ENCODE measurements at places on chromosomes 16 and 17.

GRCh38 chr16:51045186-51045585, 105.9 kb downstream of the SALL1 start:
- DNase-seq = peak; percentile 12

DNA sequence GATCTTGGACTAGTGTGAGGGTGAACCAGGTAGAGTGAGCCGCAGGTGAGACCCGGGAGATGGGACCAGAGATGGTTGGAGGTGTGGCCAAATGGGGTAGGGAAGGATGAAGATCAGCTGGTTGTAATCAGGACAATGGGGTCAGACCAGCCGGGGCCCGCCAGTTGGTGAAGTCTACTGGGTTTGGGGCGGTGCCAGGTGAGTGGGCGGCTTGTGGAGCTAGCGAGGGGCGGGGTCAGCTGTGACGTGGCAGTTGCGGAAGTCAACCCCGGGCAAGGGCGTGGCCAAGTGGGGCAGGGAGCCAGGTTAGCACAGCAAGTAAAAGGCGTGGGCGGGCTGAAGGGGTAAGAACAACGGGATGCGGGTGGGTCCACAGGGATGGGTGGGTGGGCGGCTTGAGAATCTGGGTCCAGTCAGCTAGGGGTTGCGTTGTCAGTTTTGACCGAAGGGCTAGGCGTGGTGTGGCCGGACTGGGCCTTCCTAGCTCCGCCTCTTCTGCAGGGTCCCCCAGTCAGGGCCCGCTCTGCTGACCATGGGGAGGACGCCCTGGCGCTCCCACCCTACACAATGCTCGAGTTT, 25.5 kb upstream of the ALKBH5 start:
- DNase-seq = peak; percentile 92

DNA sequence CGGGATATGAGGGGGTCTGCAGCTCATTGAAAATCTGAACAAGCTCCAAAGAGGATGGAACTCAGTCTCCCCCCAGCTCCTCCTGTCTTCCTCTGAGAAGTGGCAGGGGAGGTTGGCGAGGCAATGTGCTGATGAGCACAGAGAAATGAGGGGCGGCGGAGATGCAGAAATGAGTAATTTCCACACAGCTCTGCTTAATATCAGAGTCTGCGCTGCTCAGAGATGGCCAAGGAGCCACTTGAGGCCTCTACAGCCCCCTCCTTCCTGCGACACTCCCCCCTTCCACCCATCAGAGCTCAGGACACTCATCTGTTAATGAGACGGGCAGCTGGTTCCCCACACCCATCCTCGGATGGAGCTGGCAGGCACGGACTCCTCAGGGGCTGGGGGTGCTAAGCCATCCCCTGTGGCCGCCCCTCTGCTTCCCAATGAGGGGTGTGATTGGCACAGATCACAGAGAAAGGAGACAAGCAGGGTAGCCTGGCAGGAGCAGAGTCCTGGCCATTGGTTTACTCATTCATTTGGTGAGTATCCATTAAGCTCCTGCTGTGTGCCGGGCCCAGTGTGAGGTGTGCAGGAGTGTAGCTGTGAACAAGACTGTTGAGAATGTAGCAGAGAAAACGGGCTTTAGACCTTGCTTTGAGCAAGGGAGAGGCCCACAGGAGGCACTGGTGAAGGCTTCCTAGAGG, 12.7 kb upstream of the CRHR1 start:
- no peak for DNase-seq

DNA sequence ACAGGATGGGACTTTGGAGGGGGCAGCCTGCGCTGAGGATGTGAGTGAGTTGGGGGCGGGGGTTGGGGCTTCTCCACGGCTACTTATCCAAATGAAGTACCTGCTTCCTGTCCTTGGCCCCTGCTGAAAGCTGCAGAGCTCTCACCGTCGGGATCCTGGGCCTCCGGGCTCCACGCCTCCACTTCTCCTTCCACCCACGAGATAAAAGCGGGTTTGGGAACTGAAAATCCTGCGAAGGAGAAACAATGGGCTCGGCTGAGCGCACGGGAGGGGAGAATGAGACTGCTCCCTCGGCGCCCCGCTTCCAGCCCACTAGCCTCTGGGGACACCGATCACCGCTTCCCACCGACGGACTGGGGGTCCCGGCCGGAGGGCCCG, 486 bp downstream of the ZNF785 start:
- no peak for DNase-seq

GRCh38 chr16:66199189-66199588, 167.3 kb upstream of the CDH5 start:
- DNase-seq = no peak

GRCh38 chr16:66562409-66562808, 3.8 kb upstream of the CMTM1 start:
- DNase-seq = no peak

DNA sequence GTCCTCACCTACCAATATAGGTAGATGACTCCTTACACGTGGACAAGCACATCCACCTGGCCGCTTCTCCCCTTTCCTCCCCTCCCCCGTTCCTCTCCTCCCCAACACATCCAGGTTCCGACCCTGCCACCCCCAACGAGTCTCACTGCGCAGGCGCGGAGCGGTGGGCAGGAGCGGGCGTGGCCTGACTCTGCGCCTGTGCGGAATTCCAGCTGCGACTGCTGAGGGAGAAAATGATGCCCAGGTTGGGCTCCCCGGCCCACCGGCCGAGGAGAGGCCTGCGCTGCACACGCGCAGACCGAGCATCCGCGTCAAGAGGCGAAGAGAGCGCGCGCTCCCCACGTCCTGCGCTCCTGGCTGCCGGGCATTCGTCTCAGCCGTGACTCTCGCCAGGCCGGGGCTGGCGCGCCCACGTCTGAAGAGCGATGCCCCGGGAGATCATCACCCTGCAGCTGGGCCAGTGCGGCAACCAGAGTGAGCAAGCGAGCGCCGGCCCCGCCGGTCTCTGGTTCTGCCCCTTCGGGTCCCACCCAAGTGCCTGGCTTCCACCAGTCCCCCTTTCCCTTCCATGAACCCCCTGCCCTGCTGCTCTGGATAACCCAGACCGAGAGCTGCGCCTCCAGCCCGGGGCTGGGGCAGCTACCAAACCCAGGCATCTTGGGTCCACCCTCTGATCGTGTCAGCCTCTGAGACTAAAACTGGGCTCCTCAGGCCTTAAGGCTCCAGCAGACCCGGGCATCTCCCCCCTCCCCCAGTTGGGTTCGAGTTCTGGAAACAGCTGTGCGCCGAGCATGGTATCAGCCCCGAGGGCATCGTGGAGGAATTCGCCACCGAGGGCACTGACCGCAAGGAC, at the start of gene TUBG2:
Gene TUBG2 (plus strand): TSS at position 206 of the 853 bp plus-strand sequence. CDS start 220 bp downstream, at position 426.
- DNase-seq = peak; percentile 88

DNA sequence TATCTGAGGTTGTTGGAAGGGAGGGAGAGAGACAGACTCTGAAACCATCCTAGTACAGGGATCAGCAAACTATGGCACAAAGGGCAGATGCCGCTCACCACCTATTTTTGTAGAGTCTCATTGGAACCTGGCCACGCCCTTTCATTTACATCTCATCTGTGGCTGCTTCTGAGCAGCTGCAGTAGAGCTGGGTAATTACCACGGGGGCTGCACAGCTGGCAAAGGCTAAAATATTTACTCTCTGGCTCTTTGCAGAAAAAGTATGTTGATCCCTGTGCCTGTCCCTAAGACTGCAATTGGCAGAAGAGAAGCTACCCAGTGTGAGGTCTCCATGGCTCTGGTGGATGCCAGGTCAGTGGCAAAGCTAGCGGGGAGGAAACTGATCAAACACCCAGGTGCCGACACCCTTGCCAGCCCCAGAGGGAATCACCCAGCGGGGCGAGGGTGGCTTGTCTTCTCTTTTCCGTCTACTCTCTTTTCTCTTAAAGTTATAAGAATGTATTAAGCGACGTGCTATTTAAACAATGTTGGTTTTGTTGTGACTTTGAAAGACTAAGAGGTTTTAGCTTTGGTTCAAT, 14.0 kb downstream of the CEP295NL start:
- no peak for DNase-seq

- DNase-seq = no peak
Observed at GRCh38 chr17:62388856-62389255, 8.5 kb downstream of the EFCAB3 start.

DNA sequence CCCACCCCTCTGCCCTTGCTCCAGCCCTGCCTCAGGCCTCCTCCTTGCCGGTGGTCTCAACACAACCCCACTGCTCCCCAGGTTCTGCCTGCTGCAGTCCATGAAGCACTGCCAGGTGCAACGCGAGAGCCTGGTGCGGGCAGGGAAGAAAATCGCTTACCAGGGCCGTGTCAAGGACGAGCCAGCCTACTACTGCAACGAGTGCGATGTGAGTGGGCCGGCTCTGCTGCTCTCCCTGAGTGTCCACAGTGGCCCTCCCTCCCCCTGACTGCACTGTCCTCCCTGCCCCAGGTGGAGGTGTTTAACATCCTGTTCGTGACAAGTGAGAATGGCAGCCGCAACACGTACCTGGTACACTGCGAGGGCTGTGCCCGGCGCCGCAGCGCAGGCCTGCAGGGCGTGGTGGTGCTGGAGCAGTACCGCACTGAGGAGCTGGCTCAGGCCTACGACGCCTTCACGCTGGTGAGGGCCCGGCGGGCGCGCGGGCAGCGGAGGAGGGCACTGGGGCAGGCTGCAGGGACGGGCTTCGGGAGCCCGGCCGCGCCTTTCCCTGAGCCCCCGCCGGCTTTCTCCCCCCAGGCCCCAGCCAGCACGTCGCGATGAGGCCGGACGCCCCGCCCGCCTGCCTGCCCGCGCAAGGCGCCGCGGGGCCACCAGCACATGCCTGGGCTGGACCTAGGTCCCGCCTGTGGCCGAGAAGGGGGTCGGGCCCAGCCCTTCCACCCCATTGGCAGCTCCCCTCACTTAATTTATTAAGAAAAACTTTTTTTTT, 1.8 kb upstream of the TMEM88 start:
- peak; percentile 71 for DNase-seq

GRCh38 chr17:21282850-21283249, 1.7 kb upstream of the MAP2K3 start:
- no peak for DNase-seq

DNA sequence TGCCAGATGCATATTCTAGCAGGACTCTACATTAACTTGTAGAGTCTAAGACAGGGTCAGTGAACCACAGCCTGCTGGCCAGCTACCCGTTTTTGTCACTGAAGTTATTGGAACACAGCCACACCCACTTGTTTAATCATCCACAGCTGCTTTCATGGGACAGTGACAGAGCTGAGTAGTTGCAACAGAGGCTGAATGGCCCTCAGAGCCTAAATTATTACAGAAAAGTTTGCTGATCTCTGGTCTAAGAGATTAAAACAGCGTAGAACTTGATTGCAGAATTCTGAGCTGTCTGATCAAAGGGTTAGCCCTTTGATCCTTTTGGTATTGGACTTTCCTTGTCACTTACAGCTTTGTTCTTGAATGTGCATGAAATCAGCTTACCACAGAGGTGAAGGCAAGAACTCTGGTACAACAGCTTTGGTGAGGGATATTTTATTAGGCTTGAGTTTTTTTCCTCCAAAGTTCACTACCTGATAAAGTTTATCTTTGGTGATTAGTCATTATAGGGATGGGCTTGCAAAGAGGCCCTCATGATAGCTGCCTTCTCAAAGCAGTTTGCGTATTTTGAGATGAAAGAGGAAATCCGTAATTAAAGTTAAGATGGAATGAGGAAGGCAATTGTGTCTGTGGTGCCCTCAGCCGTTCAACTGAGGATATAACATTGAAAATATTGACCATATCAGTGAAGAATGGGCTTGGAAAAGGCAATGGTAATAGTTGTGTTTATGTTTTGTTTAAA, 23.6 kb downstream of the ALDH3A2 start:
- DNase-seq = no peak

DNA sequence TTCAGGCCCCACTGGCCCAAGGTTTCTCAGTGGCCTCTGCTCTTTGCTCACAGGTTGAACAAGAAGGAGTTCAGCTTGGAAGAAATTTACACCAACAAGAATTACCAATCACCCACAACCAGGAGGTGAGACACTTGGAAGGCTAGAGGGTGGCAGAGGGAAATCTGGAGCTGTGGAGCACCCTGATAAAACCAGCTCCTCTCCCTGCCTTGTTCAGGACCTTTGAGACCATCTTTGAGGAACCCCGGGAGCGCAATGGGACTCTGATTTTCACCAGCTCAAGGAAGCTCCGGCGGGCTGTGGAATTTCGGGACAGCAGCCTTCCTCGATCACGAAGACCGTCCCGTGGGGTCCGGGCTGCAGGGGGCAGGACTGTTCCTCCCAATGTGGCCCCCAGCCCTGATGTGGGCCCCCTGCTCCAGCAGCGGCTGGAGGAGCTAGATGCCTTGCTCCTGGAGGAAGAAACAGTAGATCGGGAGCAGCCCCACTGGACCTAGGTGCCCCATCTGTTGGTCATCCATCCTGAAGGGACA, 2.4 kb upstream of the FBRS start:
- no peak for DNase-seq

DNA sequence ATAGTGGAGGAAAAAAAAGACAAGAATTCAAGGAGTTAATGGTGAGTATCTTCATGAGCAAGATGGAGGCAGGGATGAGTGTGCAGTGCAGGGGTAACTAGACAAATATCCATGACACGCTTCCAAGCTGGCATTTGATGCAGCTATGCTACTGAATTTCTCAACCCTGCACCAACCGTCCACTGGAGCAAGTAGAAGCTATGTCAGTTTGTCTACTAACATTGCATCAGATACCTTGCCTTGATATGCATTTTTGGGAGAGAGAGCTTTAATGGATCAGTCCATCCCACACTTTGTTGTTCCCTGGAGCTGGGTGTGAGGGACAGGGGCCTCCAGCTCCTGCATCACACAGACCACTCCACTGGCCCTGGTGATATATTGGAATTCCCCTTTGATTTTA, 16.4 kb downstream of the CCL11 start:
- peak; percentile 14 for DNase-seq

DNA sequence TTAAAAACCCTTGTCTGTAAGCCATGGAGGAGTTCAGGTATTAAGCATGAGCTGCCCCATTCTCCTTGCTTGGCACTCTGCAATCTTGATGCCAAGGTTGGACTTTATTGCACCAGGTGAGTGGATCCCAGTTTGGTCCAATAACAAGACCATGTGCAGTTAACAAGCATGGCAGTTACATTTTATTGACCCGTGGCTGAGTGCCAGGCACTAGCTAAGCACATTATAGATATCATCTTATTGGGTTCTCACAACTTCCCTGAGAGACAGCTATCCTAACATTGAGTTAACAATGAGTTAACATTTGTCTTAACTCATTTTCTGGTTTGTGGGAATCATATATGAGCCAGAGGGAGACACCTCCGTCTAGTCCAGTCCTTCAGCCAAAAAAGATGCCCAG, 21.8 kb downstream of the LYRM9 start:
- no peak for DNase-seq

DNA sequence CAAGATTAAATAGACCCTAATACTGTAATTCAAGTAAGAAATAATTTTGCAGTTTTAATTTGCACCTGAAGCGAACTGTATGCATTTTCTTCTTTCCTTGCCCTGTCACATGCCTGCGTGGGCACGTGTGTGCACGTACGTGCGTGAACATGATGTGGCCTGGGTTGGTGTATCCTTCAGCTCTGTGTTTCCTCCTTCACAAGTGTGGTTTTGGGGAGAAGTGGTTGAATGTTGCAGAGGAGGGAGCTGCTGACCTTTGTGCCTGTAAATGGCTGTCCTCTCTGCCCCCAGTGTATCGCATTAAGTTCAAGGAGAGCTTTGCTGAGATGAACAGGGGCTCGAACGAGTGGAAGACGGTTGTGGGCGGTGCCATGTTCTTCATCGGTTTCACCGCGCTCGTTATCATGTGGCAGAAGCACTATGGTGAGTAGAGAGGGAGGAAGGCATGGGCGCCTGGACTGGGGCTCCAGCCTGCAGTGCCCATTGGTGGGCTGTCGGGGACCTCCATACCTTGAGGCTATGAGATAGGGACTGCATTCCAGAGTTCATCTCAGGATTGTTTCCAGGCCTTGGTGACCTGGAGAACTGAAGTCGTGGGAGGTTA, 6.0 kb downstream of the COX4I1 start:
- no peak for DNase-seq

- no peak for DNase-seq
Observed at GRCh38 chr17:156094-156621, 18.8 kb downstream of the SCGB1C2 start.

Measured in coronary artery (tissue), 2 donors.